ENCODE measurements at places on chromosomes 2 and 18.

GRCh38 chr2:66733364-66733999, 298.6 kb downstream of the MEIS1 start:
- no peak for DNase-seq

GRCh38 chr18:7414459-7414858, 152.7 kb upstream of the PTPRM start:
- no peak for DNase-seq

- no peak for DNase-seq
These were observed 22.9 kb downstream of the ACVR1 start for GRCh38 chr2:157853211-157853610.

GRCh38 chr2:173230181-173230580, 124.5 kb upstream of the CDCA7 start:
- DNase-seq: no peak

GRCh38 chr2:187302116-187302515, 145.9 kb downstream of the CALCRL start:
- no peak for DNase-seq

- no peak for DNase-seq
These were observed 82.1 kb downstream of the RNF144A start for GRCh38 chr2:6999211-6999877.

GRCh38 chr2:96236882-96237281, 28.3 kb upstream of the STARD7 start:
- DNase-seq: no peak

GRCh38 chr2:174121612-174122011, 126.7 kb downstream of the OLA1 start:
- DNase-seq: no peak

GRCh38 chr18:23133860-23134779, 1.2 kb upstream of the CABLES1 start:
- DNase-seq: peak; percentile 78

DNA sequence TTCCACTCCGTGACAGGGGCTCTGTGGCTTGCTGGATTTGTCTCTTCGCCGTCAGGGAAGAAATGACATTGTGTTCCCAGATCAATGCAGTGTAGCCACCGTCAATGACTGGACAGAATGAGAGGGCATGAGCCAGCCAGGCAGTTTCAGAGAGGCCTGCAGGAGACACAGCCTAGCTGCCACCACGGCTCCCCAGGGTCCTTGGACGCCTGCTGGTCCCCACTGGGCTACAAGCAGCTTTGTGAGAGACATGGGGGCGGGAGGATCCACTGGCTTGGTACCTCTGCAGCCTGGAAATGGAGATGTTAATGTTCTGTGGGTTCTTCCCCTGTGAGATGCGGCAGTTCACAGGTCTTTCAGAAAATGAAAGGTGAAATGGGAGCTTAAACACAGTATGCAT, 12.1 kb upstream of the AMER3 start:
- DNase-seq: no peak

DNA sequence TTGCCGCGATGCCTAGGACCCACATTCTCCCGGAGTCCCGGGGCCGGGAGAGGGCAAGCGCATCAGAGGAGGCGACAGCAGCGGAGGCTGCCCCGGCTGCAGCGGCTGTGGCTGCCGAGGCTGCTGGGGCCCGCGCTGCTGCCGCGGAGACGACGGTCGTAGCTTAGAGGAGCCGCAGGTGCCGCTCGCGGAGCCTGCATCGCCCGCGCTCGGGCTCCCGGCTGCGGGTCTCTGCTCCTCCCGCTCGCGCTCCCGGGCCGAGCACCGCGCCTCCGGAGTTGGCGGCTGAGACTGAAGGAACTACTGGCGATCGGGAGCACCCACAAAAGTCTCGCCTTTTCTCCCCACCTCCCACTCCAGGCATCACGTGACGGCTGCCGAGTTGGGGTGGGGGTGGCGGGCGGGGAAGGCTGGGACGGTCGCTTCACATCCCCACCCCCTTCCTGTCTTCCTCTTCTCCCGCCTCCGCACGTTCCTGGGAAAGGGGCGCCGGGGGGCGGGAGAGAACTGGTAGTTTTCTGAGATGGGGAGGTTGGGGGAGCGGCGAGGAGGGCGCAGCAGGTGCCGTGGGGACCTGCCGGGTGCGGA, at the start of gene LYPD1:
Gene LYPD1 (minus strand): TSS at position 298 of the 588 bp plus-strand sequence. CDS start 273 bp downstream, at position 25.
- DNase-seq: no peak

DNA sequence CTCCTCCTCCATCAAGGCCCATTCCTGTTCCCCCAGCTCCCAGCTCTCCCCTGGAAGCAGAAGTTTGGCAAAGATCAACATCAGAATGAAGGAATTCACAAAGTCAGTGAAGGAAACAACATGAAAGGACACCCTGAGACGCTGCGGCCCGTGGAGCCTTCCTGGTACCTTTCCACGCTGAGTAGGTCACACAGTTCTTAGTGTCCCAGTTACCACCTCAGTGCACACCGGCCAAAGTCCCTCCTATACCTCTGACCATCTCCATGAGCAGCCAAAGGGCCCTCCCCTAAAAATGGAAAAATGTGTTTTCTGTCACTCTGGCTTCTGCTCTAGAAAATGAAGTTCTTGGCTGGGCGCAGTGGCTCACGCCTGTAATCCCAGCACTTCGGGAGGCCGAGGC, 191.6 kb upstream of the AGAP1 start:
- DNase-seq: no peak

- DNase-seq: no peak
These were observed 273.3 kb downstream of the NDUFA10 start for GRCh38 chr2:239751679-239752355.

DNA sequence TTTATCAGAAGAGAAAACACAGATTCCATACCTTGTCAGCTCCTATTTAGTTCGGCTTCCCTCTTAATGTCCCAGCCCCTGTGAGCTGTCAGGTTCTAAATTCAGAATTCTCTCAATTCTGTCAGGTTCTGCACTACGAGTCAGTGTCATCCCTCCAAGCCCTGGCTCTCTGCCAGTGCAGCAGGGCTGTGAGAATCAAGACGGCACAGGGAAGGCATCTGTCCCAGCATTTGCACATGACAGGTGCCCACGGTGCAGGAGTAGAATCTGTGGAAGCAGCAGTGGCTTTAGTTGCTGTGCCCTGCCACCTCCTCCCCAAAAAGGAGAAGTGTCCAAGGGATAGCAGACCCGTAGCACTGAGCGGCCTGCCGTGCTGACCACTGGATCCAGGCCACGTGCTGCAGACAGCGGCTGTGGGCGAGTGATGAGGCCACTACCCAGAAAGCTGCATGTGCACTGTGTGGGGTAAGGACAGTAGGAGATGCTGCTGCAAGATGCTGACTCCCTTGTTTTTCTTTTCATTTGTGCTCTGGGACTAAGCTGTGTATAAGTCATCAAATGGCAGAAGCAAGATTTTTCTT, 12.8 kb downstream of the RBFA start:
- DNase-seq: no peak

GRCh38 chr2:172467382-172467781, 40.0 kb downstream of the ITGA6 start:
- DNase-seq: no peak

GRCh38 chr2:197137231-197137630, 173.3 kb downstream of the ANKRD44 start:
- no peak for DNase-seq

- DNase-seq: no peak
These were observed 56.4 kb downstream of the PUM2 start for GRCh38 chr2:20294231-20294630.

GRCh38 chr2:126761981-126762878, 106.3 kb downstream of the GYPC start:
- DNase-seq: no peak

GRCh38 chr2:47688561-47688960, 94.4 kb upstream of the MSH6 start:
- no peak for DNase-seq

- no peak for DNase-seq
These were observed 284.3 kb downstream of the GULP1 start for GRCh38 chr2:188576006-188576405.

- no peak for DNase-seq
These were observed 116.0 kb downstream of the EN1 start for GRCh38 chr2:118731413-118731812.

- DNase-seq: no peak
These were observed 518.0 kb upstream of the HS6ST1 start for GRCh38 chr2:128836559-128837100.

DNA sequence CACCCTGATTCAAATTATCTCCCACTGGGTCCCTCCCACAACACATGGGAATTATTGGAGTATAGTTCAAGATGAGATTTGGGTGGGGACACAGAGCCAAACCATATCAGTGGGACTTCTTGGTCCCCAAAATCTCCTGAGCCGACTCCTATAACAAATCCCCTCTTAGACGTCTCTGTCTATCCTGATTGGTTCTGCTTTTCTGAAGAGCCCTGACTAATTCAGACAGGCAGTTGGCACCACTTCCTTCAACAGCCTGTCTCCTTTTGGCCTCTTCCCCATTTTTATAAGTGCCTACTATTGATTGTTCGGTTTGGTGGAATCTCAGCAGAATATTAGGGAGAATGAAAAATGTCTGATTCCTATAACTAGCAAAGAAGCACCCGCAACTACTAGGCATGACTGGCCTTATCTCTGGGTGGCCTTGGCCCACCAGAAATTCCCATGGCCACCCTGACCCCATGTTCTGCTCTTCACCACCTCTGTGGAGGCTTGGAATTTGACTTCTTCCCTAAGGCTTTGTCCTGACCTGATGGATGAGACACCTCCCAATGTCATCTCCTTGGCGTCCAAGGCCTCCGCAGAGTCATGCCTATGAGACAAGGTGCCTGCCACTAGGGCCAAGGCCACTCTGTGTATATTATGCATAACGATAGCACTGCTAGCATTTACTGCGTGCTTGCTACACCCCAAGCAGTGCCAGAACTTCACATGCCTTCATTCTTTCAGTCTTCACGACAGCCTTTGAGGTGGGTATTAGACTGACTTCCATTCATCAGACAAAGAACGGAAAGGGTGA, 218.9 kb upstream of the COPS8 start:
- no peak for DNase-seq

DNA sequence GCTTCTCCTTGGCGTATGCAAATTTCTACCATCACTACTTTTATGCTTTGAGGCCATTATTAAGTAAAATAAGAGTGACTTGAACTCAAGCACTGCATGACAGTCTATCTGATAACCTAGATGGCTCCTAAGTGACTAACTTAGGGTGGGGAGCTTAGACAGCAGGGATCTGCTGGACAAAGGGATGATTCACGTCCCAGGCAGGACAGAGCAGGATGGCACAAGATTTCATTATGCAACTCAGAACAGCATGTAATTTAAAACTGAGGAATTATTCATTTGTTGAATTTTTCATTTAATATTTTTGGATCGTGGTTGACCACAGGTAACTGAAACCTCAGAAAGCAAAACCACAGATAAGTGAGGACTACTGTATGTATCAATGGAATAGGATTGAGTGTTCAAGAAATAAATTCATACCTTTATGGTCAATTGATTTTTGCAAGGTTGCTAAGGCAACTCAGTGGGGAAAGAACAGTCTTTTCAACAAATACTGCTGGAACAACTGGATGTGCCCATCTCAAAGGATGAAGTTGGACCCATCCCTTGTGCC, 115.3 kb downstream of the MBD2 start:
- no peak for DNase-seq

DNA sequence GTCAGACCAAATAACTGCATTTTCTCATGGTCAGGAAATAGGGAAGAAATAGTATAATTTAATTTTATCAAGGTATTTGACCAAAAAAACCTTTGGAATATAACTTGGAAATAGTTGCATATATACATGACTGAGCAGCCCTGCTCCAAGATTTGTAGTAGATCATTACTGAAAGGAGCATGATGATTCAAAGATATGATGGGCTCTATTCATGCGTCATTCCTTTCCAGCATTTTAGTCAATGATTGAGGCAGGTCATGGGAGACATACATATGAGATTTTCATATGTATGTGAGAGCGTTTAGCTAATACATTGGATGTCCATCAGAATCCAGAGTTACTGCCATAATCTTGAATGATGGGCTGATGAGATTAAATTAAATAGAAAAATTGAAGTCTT, 74.5 kb downstream of the CAB39 start:
- no peak for DNase-seq

GRCh38 chr2:236164201-236164924, 3.8 kb downstream of the GBX2 start:
- DNase-seq: no peak

- DNase-seq: no peak
These were observed 63.1 kb downstream of the CCDC150 start for GRCh38 chr2:196702641-196703040.

- DNase-seq: no peak
These were observed 86.6 kb downstream of the COL5A2 start for GRCh38 chr2:189092936-189093335.

GRCh38 chr18:8616028-8616401, 6.8 kb downstream of the RAB12 start:
- no peak for DNase-seq

GRCh38 chr2:107721178-107721577, 105.5 kb upstream of the RGPD4 start:
- no peak for DNase-seq

DNA sequence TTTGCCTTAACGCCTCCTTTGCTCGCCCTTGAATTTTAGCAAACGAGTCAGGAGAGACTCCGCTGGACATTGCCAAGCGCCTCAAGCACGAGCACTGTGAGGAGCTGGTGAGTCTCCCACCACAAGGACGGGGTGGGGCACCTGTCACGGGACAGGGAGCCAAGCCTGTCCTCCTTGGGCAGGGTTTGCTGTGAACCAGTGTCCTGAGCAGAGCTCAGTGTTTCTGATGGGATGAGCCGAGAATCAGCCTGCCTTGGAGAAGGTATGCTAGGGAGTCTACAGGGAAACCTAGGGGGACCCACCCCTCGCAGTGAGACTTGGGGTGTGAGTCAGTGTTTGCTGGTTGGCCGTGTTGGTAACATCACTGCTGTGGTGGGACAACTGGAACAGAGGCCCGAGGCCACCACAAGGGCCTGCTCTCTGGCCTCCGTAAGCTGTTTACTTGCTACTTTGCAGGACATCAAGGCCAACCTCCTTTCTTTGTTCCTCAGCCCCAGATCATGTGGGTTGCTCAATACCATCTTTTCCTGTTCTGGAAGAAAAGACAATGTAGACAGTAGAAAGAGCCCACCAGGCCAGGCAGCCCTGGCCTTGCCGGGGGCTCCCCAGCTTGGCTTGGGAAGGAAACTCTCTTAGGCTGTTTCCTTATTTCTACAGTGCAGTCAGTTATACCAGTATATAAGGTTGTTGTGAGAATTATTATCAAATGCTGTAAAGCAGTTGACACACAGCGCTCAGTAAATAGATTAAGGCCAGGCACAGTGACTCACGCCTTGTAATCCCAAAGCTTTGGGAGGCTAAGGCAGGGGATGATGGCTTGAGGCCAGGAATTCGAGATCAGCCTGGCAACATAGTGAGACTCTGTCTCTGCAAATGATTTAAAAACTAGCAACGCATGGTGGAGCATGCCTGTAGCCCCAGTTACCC, 42.4 kb downstream of the ITGB1BP1 start:
- no peak for DNase-seq

All from NCI-H187 (cell line).